ENCODE measurements at places on chromosomes 6 and 20.

DNA sequence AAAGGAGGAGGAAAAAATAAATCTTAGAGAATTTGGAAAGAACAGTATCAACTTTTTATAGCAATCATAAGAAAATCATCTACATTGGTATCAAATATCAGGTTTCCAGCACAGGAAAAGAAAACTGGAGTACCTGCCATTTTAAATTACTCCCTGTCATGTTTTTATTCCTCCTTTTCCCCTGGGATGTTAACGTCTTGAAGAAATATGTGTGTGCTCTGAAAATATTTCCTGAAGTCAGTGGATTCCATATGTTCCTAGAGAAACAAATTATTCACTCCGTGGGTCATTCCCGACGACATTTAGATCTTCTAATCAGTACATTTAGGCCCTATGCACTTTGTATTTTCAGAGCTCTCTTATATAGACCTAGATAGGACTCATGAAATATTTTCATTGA is 42.0 kb upstream of the RSPO3 start:
- DNase-seq, result no peak

DNA sequence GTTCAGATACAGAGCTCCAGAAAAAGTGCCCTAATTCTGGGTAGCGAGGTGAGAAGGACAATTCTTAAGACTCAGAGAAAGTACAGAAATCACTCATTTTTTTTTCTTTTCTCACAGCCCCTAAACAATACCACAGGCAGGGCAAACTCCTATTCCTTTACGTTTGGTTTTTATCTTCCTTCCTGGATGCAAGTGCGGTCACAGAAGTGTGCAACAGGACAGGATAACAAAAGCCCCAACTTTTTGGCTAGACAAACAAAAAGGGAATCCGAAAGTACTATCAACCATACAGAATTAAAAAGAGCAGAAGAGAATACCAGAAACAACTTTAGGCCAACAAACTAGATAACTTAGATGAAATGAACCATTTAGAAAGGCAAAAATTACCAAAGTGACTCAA is 18.4 kb upstream of the BEND6 start:
- no peak for DNase-seq

GRCh38 chr20:63402860-63403220 is 41.7 kb upstream of the CHRNA4 start:
- DNase-seq, result no peak

GRCh38 chr6:39348740-39349139 is 26.2 kb upstream of the KCNK16 start:
- DNase-seq, result no peak
